Uterus (tissue), 4 donors: ENCODE measurements at places on chromosomes 11 and 22. TPM values are rescaled to one million over a fixed set of nuclear protein-coding genes. Genes with fewer than 3 reads are reported as not detected.

GRCh38 chr22:29385748-29386147 lies 2.6 kb downstream of the AP1B1 start:
- no peak for DNase-seq

The NAALADL1 gene
- total RNA-seq = 0.59 TPM

The TREH gene
- total RNA-seq = not detected

The CCDC85B gene
- total RNA-seq = 63.5 TPM

DNA sequence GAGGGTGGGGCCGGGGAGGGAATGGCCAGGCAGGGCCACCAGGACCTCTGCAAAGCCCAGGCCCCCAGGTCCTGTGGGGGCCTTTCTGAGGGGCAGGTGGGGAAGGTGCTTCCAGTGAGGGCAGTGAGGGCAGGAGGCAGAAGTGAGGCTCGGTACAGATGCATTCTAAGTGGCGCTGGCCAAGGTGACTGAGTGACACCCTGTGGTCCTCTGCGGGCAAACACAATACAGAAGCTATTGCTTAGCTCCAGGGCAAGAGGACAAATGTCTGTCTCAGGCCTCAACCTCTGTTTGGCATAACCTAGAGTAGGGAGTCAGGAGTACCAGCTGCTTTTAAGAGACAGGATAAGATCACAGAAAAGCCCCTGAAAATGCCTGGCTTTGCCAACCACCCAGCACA lies 31.3 kb downstream of the B3GAT1 start:
- DNase-seq = no peak

GRCh38 chr11:15871904-15872626 lies 484.3 kb downstream of the SOX6 start:
- no peak for DNase-seq

DNA sequence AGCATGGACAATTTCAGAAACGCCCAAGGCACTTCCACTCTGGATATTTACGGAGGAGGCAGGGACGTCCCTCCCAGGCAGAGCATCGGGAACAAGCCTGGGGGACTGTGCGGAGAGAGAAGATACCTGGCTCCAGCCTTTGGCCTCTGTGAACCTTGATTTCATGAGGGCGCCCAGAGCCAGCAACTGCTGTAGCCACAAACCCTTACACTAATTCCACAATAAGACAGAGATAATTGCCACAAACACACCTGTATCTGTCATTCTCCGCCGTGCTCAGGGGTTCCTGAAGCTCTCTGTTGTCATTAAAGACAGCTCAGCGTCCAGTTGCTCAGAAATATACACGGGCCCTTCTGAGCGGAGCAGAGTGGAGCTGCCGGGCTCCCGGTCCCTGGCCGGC lies 1292.1 kb downstream of the TBC1D22A start:
- no peak for DNase-seq

The PDGFB gene
- total RNA-seq = 4.7 TPM

The ART1 gene
- total RNA-seq = not detected

- no peak for DNase-seq
Observed at GRCh38 chr11:69361466-69361865, 67.5 kb downstream of the MYEOV start.

GRCh38 chr22:23226497-23226850 lies 46.2 kb downstream of the BCR start:
- DNase-seq = no peak

DNA sequence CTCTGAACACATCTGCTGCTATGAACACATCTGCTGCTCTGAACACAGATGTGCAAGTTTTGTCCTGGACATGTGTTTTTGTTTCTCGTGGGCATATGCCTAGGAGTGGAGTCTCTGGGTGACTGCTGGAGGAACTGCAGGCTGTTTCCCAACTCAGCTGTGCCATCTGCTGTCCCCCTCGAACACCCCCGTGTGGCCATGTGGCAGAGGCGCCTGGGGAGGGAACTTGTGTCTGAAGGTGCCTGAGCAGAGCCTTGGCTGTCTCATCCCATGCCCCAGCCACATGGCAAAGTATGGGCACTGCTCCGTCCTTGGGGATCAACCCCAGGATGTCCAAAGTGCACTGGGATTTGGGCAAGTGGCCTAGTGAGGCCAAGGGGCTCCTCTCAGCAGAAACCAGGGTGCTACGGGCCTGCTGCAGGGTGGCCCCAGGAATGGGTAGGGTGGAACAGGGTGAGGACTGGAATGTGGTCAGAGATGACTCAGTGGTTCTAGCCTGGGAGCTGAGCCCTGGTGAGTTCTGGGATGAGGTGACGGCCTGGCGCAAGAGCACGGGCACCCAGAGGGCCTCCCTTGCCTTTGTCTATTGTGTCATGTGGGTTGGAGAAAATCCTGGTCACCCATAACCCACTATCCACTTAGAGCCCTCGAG lies 14.7 kb downstream of the GATD1 start:
- no peak for DNase-seq
